ENCODE measurements at places on chromosomes 3 and 15.

GRCh38 chr3:183182732-183183610 is 20.4 kb upstream of the LAMP3 start:
- DNase-seq, result no peak

DNA sequence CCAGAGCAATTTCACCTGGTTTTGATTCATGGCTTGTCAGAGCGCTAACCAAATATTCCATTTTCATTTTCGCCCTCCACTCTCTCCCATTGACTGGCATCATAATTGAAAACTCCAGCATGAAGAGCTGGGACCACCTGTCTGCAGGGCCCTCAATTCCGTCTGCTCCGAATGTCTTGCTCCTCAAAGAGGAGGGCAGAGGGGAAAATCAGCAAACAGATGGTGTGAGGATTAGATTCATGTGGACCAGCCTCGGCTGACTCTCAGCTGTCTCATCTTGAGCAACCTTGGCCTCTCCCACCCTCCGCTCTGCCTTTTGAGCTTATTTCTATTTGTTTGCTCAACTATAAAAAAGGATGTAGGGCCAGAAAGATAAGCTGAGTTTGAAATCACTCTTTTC is 512.2 kb upstream of the PPP2R3A start:
- no peak for DNase-seq

DNA sequence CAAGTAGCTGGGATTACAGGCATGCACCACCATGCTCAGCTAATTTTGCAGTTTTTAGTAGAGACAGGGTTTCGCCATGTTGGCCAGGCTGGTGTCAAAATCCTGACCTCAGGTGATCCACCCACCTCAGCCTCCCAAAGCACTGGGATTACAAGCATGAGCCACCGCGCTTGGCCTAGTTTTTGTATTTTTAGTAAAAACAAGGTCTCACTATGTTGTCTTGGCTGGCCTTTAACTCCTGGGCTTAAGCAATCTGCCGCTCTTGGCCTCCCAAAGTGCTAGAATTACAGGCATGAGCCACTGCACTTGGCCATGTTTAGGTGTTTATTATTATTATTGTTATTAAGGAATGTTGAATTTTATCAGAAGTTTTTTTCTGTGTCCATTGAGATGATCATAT is 14.7 kb downstream of the IL16 start:
- no peak for DNase-seq

DNA sequence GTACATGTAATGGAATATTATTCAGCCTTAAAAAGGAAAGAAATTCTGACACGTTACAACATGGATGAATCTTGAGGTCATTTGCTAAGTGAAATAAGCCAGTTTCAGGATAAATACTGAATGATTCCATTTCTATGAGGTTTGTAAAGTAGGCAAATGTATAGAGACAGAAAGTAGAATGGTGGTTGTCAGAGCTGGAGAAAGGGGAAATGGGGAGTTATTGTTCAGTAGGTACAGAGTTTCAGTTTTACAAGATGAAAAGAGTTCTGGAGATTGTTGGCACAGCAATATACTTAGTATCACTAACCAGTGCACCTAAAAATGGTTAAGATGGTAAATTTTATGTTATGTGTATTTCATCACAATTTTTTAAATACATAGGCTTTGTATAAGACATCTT is 60.6 kb downstream of the USP8 start:
- no peak for DNase-seq

GRCh38 chr3:29991198-29991597 is 615.2 kb upstream of the TGFBR2 start:
- DNase-seq, result no peak

- DNase-seq, result no peak
These were observed 26.0 kb downstream of the GLDN start for GRCh38 chr15:51367322-51367976.

GRCh38 chr3:148006508-148006907 is 597.3 kb downstream of the ZIC1 start:
- no peak for DNase-seq

GRCh38 chr3:69451594-69451993 is 65.7 kb upstream of the FRMD4B start:
- no peak for DNase-seq

DNA sequence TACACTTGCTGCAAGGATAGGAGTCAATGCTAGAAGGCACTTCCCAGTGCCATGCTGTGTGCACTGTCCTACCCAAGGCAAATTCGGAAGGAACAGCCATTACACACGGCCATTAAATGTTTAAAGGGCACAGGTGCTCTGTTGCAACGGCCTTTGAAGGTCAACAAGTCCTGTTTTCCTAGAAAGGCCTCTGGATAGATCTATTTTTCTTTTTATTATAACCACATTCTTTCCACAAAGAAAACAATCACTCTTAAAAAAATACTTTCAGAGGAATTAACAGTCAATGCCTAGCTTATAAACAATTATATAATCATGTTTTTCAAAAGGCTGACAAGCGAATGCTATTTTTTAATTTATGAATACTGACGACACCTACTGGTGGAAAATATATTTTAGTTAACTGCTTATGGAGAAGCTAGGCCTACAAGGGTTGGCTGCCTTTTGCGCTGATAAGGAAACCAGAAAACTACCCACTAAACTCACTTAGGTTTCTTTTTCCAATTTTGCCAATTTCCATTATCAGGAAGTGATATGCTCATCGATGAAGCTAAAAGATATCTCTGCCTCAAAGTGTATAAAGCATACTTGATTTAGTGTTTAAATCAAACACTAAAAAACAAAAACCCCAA is 2.4 kb downstream of the ARHGEF3 start:
- no peak for DNase-seq

DNA sequence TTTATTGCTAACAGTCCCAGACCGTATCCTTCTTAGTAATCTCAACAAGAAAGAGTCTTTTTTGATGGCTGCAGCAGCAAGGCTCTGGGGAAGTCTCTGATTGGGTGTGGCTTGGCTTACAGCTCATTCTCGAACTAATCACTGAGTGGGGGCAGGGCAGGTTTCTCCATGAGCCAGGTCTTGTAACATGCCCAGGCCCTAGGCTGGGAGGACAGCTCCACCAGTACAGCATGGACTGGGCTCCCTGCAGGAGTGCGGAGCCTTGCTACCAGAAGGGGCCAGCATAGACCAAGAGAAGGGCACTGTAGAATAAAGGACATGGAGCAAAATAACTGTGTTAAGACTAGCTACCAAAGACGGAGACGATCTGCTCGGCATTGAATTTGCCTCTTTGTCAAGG is 7.2 kb downstream of the CD276 start:
- DNase-seq, result no peak
